ENCODE measurements at places on chromosomes 13 and 19.
A peak's percentile ranks its signal among the peaks of the same experiment; 100 is the strongest.

GRCh38 chr13:40812724-40813445, 23.5 kb downstream of the SLC25A15 start:
- DNase-seq, result no peak

DNA sequence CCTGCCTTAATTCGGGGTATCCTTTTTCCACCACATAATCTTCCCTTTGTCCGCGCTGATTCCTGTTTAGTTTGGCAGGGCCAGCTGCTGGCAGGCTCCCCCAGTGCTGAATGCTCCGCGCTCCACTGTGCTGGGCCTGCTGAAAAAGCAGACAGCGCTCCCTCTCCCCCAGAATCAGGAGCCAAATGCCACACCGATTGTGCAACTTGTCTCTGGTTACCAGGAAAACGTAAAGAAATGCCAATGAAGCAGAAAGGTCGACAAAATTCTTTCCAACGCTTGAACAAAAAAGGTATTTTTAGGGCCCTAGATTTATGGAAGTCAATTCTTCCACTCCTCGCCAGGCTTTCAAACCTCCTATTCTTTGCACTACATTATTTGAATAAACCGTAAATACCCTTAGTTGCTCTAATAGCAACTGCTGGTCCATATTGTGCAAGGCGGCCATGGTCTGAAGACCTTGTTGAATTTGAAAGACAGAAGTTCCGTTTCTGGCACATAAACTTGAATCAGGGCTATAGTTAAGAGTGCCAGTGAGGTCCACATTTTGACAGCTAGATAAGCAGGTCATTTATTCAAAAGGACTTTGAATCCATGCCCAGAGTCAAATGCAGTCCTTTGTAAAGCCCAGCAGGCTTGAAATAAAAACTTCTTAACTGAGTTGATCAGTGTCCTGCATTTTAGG, 206.7 kb upstream of the RFC3 start:
- DNase-seq, result no peak

DNA sequence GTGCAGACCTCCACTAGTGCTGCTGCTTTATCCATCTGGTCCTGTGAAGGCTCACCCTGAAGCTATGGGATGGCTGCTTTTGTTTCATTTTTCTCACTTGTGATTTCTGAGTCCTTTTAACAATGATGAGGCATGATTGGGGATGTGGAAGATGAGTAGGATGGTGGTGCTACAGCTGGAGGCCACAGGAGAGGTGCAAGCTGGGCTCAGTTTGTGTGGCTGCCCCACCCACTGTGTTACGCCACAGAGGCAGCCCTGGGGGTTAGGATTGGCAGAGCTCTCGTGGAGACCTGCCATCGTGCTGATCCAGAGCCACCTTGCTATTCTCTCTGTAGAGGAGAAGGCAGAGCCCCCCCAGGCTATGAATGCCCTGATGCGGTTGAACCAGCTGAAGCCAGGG, 19.6 kb upstream of the QTRT1 start:
- DNase-seq, result no peak

- DNase-seq, result no peak
Measured at GRCh38 chr13:74706801-74707200, 572.6 kb upstream of the KLF12 start.

GRCh38 chr13:79604752-79605151, 123.8 kb downstream of the NDFIP2 start:
- DNase-seq, result no peak

GRCh38 chr13:49165798-49166752, 54.1 kb upstream of the MLNR start:
- no peak for DNase-seq

DNA sequence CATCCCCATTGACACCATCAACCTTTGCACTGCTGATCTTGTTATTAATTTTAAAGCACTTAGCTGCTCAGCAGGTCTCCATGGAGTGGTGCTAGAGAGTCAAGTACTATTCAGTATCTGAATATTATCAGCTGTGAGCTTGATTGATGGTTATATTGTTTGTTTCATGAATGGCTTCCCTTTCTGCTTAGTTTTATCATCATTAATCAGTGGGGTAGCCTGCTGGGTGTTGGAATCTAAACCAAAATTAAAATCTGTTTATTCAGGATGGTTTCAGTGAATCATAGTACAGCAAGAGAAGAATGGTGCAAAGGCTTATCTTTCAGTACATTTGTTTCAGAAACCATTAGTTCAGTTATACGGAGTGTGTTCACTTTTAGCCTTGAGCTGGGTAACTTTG, 42.5 kb upstream of the SCEL start:
- DNase-seq, result no peak

- no peak for DNase-seq
Measured at GRCh38 chr19:13095934-13096927, 6.4 kb downstream of the LYL1 start.

- no peak for DNase-seq
Measured at GRCh38 chr13:21594715-21595545, 9.0 kb downstream of the MICU2 start.

GRCh38 chr19:30165228-30165813, 206.9 kb upstream of the ZNF536 start:
- no peak for DNase-seq

DNA sequence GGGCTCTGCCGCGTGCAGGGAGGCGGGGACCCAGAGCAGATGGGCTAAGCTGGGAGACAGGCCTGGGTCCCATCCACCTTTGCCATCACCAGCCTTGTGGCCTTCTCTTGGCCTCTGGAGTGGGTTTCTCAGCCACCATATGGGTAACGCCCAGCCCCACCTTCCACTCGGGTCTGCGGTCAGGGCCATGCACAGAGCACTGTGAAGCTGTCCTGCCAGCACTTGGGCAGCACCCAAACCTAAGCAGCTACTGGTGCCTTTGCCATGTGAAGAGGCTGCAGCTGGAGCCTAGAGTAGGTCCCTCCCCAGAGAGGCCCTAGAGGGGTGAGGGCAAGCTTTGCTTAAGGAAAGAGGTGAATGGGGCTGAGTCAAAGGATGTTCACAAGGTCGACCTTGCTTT, 24.1 kb upstream of the NPAS1 start:
- no peak for DNase-seq

DNA sequence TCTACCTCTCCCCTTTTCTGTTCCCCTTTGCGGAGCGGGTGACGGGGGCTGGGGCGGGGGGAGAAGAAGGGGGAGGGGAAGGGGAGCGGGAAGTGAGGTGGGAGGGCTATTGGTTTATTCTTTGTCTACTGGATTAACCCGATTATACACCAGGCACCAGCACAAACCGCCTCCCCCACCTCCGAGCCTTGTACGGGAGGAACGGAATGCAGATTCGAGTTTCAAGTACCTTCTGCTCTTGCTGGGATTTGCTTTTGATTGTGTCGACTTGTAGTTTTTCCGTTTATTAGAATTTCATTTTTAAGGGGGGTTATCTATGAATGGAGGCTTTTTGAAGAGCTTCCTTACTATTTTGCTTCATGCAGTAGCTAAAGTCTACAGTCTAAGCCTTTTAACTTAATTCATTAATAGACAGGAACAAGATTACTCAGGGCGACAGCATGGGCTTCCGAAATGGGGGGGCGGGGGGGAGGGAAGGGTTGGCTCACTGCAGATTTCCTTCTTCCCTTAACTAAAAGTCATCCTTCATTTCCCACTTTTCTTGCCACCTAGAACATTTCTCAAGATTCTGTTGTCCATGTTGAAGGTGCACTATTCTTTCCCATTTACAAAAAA, 937 bp upstream of the SPRY2 start:
- DNase-seq, result peak; percentile 68

- no peak for DNase-seq
Measured at GRCh38 chr13:24090049-24090448, 70.5 kb upstream of the SPATA13 start.

- DNase-seq, result no peak
Measured at GRCh38 chr13:60273971-60274527, 110.3 kb upstream of the DIAPH3 start.

GRCh38 chr19:3653081-3653795, 26.6 kb upstream of the CACTIN start:
- DNase-seq, result no peak

DNA sequence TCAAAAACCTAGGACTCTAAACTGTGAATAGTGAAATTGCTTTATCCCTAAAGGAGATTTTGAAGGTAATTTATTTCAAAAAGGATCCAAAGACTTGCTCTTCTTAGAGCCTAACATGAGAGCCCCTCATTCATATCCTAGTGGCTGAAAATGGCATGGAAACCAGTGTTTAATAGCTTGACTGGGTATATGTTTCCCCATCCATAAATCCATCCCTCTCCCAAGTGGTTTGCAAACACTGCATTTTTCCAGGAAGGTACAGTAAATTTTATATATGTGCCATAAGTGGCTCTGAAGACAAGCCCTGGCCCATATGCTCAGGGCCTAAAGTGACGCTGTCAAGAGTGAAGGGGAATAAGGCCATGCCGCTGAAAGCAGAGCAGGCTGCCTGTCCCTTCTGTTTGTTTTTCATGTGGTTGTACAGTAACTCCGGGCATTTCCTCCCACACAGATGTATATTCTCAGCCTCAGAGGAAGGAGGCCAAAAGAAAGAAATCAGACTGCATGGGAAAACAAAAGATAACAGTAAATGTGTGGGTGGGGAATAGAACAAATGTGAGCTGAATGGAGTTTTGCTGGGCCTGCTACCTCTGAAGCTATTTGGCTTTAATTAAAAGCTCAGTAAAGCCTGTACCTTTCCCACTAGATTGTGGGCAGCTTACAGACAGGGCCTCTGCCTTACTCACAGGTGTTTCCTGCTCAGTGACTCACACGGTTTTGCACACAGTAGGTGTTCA, 181.9 kb downstream of the PCDH9 start:
- DNase-seq, result no peak

- DNase-seq, result no peak
Measured at GRCh38 chr13:61880578-61881283, 465.1 kb upstream of the PCDH20 start.

GRCh38 chr13:46801858-46802257, 4.9 kb upstream of the ESD start:
- no peak for DNase-seq

GRCh38 chr13:110379905-110380341, 72.8 kb downstream of the COL4A2 start:
- DNase-seq, result no peak

- no peak for DNase-seq
Measured at GRCh38 chr13:76516586-76516985, 369.6 kb downstream of the KCTD12 start.

DNA sequence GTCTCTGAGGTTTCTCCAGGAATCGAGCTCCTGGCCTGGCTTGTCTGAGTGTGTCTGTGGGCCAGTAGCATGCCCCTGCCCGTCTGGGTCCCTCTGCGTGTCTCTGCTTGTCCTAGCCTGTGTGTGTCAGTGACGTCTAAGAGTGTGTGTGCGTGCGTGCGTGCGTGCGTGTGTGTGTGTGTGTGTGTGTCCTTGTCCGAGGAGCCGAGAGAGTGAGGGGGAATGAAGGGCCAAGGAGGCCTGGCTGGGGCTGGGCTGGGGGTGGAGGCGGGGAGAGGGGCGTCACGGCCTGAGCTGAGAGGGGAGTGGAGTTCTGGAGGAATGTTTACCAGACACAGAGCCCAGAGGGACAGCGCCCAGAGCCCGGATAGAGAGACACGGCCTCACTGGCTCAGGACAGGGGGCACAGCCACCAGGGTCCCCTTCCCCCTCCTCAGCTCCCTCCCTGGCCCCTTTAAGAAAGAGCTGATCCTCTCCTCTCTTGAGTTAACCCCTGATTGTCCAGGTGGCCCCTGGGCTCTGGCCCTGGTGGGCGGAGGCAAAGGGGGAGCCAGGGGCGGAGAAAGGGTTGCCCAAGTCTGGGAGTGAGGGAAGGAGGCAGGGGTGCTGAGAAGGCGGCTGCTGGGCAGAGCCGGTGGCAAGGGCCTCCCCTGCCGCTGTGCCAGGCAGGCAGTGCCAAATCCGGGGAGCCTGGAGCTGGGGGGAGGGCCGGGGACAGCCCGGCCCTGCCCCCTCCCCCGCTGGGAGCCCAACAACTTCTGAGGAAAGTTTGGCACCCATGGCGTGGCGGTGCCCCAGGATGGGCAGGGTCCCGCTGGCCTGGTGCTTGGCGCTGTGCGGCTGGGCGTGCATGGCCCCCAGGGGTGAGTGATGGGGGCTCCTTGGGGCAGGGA, at the start of gene AXL:
TSS of gene AXL (plus strand) at position 609 of the 893 bp plus-strand sequence. CDS start at position 779, 170 bp downstream.
- peak; percentile 92 for DNase-seq

DNA sequence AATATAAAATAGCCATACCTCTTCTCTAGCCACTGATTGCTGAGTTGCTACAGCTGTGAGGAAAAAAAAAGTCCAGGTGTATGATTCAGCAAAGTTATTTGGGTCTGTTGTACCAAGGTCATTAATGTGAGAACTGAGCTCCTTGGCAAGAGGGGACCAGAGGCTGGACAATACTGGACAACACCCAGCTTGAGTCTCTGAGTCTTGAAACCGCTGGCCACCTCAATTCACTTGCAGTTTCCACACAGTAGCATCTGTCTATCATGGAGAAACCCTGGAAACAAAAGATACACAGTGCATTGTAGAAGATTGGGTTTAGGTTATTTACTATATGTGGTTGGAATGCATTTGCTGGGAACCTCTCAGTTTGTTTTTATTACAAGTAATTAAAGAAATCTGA, 60.4 kb downstream of the WDFY2 start:
- DNase-seq, result no peak

DNA sequence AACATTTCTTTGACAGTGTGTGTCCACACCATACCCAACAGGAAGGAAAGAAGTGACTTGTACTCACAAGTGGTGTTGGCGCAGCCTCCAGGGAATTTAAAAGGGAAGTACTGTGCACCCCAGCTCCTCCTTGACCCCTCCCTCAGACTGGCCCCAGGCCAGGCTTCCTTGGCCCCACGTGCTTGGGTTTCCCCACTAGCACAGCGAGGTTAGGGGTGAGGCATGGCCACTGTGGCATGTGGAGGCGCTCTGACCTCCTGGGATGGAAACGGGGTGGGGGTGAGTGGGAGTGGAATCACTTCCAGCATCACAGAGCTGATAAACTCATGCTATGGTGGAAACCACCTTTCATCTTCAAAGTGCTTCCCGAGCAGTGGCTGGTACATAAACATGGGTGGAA, 168.6 kb downstream of the ZNF536 start:
- no peak for DNase-seq

DNA sequence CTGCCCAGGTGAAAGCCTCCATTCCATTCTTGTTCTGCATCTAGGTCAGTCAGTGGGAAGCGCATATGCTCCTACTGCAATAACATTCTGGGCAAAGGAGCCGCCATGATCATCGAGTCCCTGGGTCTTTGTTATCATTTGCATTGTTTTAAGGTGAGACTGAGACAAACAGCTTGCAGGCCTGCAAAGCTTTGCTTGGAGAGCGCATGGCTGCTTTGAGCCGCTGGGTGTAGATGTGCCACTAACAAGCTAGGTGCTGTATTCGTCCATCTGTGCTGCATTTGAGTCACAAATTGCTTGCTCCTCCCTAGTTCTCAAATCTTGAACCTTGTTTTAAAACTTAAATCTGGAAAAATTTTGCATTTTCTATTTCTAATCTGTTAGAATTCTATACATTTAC, 219.1 kb downstream of the LMO7 start:
- DNase-seq, result no peak

All from suprapubic skin (tissue), 4 donors.